Stimulated activated naive CD4-positive, alpha-beta T cell treated with Interleukin-2 at 50 U/mL for 16 hours (primary cell): ENCODE measurements at places on chromosomes 6 and 20.

GRCh38 chr20:34011275-34011674 is 17.6 kb downstream of the RALY start:
- DNase-seq, result no peak

DNA sequence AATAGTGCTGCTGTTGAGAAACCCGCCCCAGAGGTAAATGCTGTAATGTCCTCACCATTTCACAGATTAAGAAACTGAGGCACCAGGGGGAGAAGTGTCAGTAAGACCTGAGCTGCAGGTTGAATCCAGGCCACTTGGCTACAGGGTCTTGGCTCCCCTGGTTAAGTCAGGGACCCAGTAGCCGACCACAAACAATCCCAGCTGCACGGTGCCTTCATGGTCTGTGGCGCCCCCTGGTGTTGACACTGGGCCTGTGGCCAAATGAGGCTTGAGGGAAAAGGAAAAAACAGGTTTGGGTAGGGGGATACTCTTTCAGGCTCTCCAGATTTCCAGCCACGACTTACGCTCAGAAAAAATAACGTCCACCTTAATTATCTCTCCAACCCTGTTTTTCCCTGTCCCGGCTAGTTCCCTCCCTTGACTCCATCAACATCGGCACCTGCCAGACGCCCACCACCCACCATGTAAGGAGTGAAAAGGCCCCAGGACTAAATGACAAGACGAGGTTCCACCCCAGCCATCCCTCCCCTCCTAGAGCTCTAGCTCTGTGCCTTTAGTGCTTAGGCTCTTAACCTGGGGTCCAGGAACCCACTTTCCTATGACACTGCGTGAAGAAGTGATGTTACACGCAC is 47.7 kb upstream of the POLR1H start:
- no peak for DNase-seq

DNA sequence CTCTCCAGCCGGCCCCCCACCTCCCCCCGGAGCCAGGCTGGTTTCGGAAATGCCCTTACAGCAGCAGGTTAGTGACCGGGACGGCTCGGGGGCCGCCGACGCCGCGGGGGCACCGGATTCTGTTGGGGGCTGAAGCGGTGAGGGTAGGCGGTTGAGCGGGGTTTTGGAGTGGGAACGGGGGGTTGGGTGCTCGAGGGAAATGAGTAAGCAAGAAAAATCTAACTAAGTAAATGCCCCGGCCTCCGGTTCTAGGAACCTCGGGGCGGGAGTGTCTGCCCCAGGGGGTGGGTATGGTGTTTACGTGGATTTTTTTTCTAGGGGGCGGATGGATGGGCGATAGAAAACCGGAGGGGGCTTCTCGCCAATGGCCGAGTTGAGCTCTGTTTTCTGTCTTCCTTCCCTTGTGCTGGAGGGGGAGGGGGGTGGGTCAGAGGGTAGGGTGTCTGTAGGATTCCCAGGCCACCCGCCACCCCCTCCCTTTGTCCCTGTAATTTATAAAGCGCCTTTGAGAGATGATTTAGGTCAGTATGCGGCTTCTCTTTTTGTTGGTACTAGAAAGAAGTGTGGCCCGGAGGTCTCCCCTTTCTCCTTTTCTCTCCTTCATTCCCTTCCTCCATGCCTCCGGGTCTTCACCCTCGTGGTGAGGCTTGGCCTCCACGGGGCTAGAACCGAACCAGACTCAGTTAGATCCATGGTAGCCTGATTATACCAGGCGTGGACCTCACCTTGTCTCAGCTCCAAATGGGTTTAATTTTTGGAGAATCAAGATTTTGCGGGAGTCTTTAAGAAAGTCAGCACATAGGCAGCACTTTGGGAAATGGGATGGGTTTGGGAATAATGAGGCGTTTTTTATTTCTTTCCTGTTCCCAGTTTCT is 2.3 kb downstream of the E2F3 start:
- peak; percentile 85 for DNase-seq

- no peak for DNase-seq
Measured at GRCh38 chr6:142374965-142375733, 73.3 kb downstream of the ADGRG6 start.

DNA sequence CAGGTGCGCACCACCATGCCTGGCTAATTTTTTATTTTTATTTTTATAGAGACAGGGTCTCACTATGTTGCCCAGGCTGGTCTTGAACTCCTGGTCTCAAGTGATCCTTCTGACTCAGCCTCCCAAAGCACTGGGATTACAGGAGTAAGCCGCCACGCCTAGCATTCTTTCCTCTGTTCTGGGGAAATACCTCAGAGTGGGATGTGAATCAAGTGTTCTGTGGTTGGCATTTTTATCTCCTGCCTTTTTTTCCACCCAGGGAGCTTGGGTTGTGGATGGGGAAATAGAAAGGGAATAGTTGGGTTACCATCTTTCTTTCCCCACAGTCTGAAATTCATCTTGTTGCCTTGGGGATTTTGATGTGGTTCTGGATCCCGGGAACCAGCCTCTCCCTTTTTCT is 24.1 kb downstream of the TFAP2C start:
- no peak for DNase-seq

DNA sequence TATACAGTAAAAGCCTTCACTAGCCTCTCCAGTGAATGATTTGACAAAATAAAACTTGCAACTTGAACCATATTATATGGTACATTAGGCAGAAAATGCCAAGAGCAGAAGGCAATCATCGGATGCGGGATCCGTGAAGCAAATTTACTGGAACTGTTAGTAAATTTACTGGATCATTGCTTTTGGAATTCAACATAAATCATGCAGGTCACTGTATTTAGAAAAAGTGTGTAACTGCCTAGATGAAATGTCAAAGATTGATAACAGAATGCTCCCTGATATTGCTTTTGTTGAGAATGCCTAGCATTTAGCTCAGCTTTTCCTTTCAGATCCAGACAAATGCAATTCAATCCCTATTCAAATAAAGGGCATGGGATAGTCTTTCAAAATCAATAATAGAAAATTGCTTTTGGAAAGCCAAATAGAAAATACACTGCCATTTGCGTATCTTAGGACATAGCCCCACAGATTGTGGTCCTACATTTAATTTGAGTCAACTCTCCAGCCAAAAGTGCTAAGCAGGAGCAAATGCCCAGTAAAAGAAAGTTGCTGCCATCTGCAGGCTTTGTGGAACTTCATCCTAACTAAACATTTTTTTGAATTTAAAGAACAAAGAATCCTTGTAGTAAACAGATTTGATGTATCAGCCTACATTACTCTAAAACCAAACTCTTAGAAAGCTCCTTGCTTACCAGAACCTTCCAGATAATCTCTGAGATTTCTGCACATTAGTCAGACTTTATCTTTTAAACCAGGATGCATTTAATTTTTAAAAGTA is 109.5 kb upstream of the HSF2 start:
- DNase-seq, result no peak

DNA sequence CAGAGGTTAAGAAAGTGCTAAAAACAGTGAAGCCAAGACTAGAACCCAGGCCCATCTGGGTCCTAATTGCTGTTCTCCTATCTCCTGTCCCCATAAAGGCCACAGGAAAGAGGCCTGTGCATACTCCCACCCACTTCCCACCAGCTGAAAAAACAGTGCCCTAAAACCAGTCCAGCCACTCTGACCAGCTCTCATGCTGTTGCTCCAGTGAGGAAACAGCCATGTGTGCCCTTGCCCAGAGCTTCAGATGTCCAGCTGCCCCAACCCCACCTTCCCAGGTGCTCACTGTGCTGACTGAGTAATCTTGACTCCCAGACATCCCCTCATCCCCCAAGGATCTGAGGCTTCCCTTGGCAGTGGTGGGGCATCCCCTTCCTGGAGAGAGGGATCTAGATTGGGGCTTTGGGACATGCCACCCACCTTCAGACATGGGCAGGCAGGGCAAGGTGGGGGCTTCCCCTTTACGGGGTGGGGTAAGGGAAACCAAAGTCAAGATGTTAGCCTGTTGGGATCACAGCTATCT is 28.7 kb downstream of the KCNK5 start:
- no peak for DNase-seq

GRCh38 chr6:100915876-100916275 is 34.7 kb upstream of the ASCC3 start:
- no peak for DNase-seq
